Astrocyte (in vitro differentiated cells and primary cell): ENCODE measurements at places on chromosomes 11 and 22. TPM values are rescaled to one million over a fixed set of nuclear protein-coding genes. Genes with fewer than 3 reads are reported as not detected.

DNA sequence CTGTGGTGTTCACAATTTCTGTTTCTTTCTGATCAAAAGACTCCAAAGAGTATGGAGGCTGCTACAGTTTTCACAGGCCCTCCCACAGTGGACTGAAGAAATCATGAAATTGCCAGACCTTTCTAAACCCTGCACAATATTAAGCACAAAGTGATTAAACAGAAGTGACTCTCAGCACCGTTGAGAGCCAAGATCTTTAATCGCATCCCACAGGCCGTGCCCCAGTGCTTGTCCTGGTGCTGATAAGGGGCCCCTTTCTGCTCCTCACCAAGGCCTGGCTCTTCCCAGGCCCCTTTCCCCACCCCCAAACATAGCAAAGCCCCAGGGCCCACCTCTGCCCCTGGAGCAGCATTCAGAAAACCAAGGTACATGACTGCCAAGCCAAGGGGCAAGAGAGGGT is 57.4 kb upstream of the BMAL1 start:
- DNase-seq = no peak

GRCh38 chr11:47411884-47412746 is 3.7 kb downstream of the SLC39A13 start:
- DNase-seq = no peak

DNA sequence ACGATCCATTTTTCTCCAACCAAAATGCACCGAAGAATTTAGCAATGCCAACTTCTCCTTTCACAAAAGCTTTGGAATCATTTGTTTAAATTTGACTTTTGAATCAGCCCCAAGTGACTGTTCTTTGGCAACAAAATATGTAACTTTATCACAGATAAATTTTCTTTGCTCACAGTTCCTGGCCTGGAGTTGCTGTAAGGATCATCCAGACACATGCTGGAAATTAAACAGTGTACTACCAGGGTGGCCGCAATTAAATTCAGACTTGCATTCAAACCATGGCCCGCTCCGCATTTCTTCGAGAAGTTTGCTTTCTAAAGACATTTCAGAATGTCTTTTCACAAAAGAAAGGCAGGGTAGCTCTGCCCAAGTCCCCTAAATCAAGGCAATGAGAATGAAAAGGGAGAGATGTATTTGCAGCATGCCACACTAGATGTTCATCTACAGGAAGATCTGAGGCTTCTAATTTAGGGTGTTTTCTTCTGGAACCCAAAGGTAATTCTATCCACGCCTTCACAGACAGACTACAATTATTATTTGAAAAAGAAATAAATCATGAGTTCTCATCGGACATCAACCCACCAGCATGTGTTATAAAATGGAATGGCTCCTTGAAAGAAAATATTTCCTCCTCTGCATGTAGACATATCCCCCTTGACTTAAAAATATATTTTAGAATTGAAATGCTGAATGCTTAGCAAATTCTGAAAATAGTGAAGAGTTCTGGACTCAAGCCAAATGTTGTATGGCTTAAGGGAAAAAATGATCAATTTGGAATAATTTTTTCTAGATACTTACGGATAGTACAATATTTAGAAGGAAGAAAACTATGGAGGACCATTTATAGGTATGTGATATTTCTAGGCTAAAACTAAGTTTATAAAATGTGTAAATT is 189.7 kb upstream of the BLID start:
- DNase-seq = no peak

- DNase-seq = no peak
Observed at GRCh38 chr11:131218542-131218941, 151.9 kb upstream of the NTM start.

DNA sequence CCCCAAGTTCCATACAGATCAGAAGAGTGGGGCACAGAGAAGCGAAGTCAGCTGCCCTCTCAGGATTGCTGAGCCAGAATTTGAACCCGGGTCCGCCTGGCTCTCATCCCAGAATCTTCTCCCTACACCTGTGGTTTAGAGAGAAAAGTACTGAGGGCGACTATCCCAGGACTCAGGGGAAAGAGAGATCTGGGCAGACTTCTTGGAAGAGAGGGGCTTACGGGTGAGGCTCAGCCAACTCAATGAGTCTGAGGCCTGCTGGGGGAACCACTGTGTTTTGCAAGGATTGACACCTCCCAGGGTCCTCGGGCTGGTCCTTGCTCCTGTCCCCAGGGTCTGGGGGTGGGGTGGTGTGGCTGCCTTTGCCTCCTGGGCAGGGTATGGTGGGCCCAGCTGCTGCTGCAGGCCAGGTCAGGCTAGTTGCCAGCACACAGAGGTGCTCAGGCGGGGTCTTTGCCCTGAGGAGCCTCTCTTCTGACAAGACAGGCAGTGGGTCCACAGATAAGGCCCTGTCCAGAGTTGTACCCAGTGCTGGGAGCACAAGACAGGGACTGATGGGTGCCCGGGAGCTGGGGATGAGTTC is 1.2 kb downstream of the CAPN5 start:
- no peak for DNase-seq

DNA sequence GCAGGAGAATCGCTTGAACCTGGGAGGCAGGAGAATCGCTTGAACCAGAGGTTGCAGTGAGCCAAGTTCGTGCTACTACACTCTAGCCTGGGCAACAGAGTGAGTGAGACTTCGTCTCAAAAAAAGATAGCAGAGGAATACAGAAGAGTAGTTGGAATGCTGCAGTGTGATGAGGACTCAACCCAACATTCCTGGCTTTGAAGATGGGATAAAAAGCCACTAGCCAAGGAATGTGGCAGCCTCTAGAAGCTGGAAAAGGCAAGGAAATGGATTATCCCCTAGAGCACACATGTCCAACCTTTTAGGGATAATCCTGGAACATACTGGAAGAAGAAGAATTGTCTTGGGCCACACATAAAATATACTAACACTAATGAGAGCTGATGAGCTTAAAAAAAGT is 13.9 kb downstream of the SLC25A17 start:
- no peak for DNase-seq

DNA sequence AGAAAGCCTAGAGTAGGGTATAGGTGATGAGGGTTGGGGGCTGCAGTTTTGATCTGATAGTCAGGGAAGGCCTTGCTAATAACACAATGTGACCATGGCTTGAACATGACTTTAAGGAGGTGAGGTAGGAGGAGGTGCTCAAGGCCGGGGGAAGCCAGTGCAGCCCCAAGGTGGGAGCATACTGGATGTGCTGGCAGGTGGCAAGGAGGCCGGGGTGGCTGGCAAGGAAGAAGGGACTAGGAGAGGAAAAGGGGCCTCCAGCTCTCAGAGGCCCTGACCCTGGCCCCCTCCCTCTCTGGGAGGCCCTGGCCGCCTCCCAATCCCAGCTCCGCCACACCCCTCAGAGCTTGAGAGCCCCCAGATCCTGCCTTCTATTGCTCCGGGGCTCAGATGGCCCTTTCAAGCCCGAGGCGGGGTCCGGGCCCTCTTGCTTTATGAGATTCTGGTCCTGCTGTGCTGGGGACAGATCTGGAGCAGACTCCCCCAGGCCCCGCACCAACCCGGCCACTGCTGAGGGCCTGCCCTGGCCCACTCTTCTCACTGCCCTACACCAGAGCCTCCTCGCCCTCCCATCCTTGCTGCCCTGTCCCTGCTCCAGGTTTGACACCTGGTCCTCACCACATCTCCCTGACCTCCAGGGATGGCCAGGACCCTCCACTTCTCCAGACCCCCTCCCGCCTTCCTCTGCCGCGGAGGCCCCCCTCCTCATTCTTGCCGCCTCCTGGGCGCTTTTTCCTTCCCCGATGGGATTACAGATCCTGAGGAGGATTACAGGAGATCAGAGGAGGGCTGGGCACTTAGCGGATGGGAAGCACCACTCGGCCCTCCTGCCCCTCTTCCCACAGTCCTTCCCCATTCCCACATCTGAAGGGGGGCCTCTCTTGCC is 1.8 kb downstream of the PITPNM1 start:
- no peak for DNase-seq

DNA sequence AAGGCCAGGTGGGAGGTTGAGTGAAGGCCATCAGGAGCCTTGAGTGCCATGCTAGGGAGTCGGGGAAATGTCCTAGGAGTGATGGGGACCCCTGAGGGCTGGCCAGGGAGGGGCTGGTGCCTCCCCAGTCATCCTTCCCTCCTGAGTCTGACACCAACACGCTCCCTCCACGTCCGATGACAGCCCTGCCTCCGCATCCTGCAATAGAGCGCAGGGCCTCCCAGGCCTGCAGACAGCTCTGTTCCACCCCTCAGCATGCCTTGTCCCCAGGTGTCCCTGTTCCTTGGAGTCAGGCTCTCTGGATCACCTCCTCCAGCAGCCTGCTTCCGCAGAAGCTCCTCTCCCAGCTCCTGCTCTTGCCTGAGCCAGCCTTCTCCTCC is 3.1 kb downstream of the RAC2 start:
- DNase-seq = no peak

DNA sequence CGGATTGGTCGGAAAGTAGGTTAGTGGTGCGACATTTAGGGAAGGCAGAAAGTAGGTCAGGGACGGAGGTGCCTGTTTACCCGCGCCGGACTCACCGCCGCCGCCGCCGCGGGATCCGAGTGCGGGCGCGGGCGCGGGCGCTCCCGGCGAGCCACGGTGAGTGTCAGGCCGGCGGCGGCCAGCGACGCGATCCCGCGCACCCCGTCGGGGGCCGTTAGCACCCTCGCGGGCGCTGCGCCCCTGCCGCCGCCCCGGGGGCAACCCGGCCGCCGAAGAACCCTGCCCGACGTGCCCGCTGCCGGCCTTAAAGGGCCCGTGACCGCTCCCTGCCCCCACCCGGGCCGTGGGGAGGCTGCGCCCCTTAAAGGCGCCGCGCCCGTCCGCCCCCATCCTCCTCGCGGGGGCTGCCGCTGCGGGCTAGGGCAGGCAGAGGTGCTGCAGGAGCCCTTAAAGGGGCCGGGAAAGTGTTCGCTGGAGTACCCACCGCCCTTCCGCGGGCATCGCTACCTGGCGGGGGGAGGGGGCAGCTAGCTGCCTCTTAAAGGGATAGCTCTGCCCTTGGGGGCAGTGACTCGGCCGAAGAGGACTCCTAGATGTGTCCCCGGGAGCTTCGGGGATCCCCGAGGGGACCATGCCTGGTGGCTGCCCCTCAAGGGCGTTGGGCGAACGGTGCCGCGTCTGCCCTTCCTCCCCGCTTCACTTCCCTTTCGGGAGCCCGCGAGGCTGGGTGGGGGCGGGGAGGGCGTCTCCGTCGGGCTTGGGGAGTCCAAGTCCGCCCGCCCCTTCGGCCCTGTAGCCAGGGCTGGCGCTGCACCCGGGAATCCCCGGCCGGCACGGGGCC is at the start of gene BMAL1:
Gene BMAL1, plus strand, starts transcription at position 23 of the 841 bp plus-strand sequence. CDS start 76,519 bp downstream, outside the sequence.
- no peak for DNase-seq

GRCh38 chr11:10457901-10458300 is 2.8 kb downstream of the AMPD3 start:
- DNase-seq = no peak

DNA sequence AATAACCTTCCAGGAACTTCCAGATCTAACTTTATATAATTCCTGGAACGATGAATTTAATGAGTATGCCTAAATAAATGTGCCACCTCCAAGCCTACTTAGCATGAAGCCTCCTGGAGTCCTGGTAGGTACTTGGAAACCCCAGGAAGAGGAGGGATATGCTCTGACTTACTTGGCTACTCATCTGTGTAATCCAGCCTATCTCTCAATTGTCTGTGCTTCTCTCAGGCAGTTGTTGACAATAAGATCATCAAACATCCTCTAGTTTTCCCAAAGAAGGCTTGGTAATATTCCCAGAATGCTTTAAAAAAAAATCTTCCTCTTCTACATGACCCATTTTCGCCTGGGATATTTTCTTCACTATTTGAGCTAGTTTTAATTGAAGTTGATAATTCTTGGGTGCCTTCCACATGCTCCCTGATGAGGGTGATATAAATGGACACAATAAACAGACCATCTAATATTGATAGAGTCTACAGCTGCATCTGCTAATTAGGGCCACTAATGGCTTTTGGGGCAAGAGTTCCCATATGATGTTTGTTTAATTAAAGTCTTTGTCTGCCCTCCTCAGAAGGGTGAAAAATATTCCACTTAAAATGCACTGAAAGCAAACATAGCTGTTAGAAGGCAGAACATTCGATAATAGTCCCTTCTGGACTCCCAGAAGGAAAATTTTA is 75.5 kb upstream of the RAB38 start:
- no peak for DNase-seq

GRCh38 chr22:37492428-37493344 is 6.5 kb upstream of the MFNG start:
- peak; percentile 29 for DNase-seq

DNA sequence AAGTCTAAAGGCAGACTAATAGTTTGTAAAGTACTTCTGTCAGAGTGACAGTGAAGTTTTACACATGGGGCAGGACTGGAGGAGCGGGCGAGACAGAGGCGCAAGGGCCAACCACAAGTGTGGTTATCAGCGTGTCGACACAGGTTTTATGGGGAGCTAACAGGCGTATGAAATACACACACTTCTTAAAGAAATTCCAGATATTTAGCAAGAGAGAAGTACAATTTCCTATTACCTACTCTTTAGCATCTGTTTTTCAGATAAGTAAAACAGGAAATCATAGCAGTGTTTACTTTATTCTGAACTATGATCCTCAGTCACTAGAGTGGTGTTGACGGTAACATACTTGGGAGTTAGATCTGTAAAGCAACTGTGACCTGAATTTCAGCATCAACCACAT is 22.5 kb downstream of the VSIG10L2 start:
- DNase-seq = no peak

GRCh38 chr11:128318856-128319474 is 268.4 kb downstream of the ETS1 start:
- peak; percentile 32 for DNase-seq

- DNase-seq = peak; percentile 100
Observed at GRCh38 chr11:26947379-26947844, 46.5 kb upstream of the FIBIN start.

DNA sequence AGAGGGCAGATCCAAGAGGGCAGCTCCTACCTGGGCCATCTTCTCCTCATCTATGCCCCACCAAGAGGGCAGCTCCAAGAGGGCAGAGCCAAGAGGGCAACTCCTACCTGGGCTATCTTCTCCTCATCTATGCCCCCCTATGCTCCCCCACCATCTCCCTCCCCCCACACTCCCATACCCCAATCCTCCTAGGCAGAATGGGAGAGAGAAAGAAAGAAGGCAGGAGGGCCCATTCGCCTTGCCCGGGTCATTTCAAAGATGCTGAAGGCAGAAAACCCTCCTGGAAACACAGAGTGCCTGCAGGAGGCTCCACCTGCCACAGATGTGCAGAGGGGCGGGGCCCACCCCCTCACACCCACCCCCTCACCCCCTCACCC is 78.5 kb downstream of the BUD13 start:
- no peak for DNase-seq

- DNase-seq = peak; percentile 8
Observed at GRCh38 chr11:113874581-113875233, 665 bp downstream of the USP28 start.

The TIMP3 gene
- 145 and 158 TPM in 2 replicates for total RNA-seq

The GLB1L3 gene
- 0.20 and 0.22 TPM in 2 replicates for total RNA-seq

The SCARF2 gene
- total RNA-seq = 17.3 and 22.5 TPM in 2 replicates

The DSCAML1 gene
- 0.16 TPM in 1 of 2 replicates, not detected in the other for total RNA-seq

The MYBPC3 gene
- not detected in 2 replicates for total RNA-seq

The ADM gene
- 75.9 and 78.7 TPM in 2 replicates for total RNA-seq

The TST gene
- total RNA-seq = 32.2 and 36.3 TPM in 2 replicates

The DDI1 gene
- not detected in 2 replicates for total RNA-seq

The BIRC3 gene
- total RNA-seq = 2.2 and 2.6 TPM in 2 replicates

The MYO18B gene
- 0.07 TPM in 2 replicates for total RNA-seq

The ANO9 gene
- total RNA-seq = 0.82 and 1.9 TPM in 2 replicates
